ENCODE measurements at places on chromosomes 12 and 14. TPM values are rescaled to one million over a fixed set of nuclear protein-coding genes. Genes with fewer than 3 reads are reported as not detected.

DNA sequence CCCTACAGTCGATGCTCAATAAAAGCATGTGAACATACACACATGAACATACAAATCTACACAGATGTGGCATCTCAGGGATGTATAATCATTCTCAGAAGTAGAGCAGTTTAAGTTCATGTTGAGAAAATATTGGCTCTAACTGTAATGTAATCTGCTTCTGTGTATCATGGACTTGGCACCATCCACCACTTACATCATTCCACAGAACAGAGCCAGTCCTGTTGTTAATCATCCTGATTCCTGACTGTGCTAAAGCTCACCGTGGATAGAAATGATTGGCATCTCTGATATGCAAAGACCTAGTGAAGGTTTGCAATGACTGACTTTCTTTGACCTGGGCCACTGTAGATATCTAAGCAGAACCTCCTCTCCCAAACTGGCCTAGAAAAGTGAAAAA lies 1141.3 kb downstream of the BCL11B start:
- DNase-seq: no peak

- DNase-seq: peak; percentile 21
These were observed 90.6 kb upstream of the PWP1 start for GRCh38 chr12:107594995-107595394.

DNA sequence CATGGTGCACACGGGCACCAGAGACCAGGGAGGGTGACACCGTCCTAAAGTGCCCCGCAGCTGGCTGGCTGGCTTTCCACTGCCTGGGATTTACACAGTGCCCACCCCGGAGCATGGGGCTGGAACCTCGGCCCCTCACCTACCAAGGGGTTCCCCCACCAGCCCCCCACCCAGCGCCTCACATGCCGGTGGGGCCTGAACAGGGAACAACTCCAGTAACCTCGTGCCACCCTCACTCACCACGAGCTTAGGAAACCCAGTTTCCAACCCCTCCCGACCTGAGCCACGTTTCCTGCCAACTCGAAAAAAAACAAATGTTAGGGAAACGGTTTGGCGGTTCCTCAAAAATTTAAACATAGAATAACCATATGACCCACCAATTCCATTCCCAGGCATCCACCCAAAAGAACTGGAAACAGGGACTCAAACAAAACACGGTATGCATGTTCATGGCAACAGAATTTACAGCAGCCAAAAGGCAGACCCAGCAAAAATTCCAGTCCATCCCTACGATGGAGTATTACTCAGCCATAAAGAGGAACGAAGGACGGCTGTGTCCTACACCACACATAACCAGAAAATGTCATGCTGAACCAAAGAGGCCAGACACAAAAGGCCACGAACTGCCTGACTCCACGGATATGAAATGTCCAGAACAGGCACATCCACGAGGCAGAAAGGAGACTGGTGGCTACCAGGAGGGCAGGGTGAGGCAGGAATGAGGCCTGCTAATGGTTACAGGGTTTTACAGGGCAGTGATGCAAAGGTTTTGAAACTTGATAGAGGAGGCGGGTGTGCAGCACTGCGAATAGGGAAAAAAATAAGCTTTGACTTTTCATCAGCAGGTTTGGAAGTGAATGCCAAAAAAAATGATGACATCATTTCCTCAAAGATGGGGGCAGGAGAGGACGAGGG lies 68.9 kb downstream of the NCOR2 start:
- no peak for DNase-seq

The FGF23 gene
- not detected for total RNA-seq

The CMKLR1 gene
- total RNA-seq: not detected

GRCh38 chr14:24438223-24439097 lies 4.1 kb downstream of the SDR39U1 start:
- no peak for DNase-seq

DNA sequence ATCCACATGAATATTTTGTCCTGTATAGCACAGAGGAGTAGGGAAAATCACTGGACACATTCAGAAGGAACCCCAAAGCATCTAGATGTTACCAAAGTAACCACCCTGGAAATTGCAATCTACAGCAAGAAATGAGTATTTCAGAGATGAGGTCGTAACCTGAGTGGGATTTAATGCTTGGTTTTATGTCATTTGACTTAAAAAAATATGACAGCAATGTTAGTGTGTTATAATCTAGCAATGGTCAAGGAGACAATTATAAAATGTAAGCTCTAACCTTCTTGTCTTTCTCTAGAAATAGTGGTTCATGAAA lies 256.6 kb downstream of the NAV3 start:
- no peak for DNase-seq

The SYNE3 gene
- total RNA-seq: 0.14 TPM

The PCED1B gene
- total RNA-seq: 0.52 TPM

- no peak for DNase-seq
These were observed 9.2 kb upstream of the MMP17 start for GRCh38 chr12:131818821-131819585.

- no peak for DNase-seq
These were observed 3.6 kb downstream of the NXPH4 start for GRCh38 chr12:57219993-57220754.

The RASAL1 gene
- not detected for total RNA-seq

DNA sequence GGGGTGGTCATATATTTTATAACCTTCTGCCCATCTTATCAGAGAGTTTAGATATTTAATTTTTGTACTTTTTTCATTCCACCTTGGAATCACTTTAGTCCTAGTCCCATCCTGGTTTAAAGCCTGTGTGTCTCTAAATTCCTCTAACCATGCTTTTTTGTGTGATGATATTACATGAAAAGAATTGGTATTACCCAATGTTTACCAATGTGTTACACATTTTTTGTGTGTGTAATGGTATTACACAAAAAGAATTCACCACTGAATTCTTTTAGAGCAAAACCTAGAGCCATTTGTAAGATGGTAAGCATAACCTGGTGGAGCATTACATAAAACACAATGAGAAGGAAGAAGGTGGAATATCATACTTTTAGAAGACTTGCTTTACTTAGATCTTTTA lies 77.5 kb downstream of the FAR2 start:
- no peak for DNase-seq

The CLEC12A gene
- total RNA-seq: not detected

DNA sequence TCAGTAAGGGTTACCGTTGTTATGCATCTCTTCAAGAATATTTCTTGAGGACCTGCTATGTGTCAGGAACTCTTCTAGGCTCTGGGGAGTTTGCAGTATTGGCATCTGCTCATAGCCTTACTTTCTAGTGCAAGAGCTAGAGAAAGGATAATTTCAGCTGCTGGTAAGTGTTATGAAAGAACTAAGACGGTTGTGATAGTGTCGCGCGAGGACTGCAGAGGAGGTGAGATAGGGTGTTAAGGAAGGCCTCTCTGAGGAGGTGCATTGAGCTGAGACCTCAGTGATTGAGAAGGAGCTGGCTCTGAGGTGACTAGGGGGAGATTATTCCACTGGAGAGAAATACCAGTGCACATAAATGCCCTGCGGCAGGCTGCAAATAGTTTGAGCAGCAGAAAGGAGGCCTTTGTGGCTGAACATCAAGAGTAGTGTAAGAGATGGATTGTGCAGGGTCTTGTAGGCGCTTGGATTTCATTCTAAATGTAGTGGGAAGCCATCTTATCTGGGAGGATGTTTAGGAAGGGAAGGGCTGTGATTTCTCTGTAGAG lies 824 bp downstream of the DDX55 start:
- no peak for DNase-seq

- no peak for DNase-seq
These were observed 30.9 kb downstream of the SYNDIG1L start for GRCh38 chr14:74395094-74395493.

- DNase-seq: no peak
These were observed 828 bp downstream of the MMAB start for GRCh38 chr12:109572506-109572845.

DNA sequence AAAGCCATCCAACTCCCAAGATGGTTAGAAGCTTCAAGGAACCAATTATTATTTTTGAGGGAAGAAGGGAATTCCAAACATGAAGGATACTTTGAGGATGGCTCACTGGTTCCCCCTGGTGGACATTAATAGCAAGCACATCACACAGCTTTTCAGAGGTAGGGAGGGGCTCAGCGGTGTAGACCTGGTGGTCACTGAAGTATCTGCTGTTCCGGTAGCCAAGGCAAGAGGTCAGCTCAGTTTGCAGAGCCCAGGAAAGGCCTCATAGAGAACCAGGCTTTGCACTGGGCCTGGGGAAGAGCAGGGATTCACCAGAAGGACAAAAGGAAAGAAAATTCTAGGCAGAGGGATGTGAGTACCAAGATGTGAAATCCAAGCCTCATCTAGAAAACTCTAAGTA lies 118.7 kb downstream of the KSR2 start:
- DNase-seq: peak; percentile 43

DNA sequence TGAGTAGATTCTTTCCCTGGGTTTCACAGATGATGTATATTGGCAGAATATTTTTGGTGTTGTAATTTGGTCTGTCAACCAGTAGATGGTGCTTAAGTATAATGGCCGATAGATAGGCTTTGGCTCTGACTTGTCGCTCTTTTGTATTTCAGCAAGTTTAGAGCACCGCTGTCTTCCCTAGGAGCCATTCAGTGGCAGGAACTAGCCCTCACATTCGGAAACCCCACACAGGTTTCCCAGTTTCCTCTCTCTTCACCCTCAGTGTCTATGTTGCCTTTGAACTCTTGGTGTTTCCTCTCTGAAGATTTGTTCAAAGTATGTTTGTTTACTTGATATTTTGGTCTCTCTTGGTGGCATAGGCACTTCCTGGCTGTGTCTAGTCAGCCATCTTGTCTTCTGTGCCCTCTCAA lies 102.2 kb downstream of the GPHN start:
- DNase-seq: no peak

- DNase-seq: no peak
These were observed 95.3 kb upstream of the MED13L start for GRCh38 chr12:116372815-116373214.

- DNase-seq: peak; percentile 91
These were observed 52.1 kb downstream of the DAD1 start for GRCh38 chr14:22536853-22537338.

The DAO gene
- not detected for total RNA-seq

DNA sequence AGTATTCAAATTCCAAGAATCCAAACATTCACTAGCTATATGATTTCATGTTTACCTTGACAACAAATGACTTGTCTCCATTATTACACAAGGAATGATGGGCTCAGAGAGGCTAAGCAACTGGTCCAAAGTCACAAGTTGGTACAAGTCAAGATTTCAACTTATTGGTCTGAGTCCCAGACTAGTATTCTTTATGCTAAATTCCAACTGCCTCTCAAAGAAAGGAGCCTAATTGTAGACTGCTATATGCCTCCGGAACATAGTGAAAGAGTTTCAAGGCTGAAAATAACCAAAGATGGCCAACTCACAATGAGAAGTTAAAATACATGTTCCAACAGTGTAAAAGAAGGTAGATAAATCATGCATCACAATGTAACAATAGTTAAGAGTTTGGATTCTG lies 7.5 kb downstream of the BTG1 start:
- no peak for DNase-seq

GRCh38 chr14:74942181-74942580 lies 13.2 kb downstream of the PGF start:
- no peak for DNase-seq

- DNase-seq: peak; percentile 53
These were observed 141.6 kb upstream of the CPSF6 start for GRCh38 chr12:69097619-69098368.

- no peak for DNase-seq
These were observed 2.7 kb downstream of the BTBD7 start for GRCh38 chr14:93329965-93330608.

DNA sequence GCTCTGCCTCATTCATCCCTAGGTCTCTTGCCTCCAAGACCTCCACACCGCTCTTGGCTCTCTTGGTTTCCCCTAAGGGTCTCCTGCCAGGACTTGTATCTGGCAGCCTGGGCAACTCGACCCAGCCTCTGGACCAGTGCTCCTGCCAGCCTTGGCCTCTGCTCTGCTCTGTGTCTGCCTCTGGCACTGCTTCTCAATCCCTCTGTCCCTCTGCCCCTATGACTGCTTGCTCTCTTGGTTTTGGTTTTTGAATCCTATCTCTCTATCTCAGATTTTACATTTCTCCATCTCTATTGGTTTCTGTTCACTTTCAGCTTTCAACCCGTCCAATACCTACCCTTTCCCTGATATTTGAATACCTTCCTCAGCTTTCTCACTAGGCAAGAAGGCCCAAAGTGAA lies 6.3 kb downstream of the ITGA5 start:
- no peak for DNase-seq

DNA sequence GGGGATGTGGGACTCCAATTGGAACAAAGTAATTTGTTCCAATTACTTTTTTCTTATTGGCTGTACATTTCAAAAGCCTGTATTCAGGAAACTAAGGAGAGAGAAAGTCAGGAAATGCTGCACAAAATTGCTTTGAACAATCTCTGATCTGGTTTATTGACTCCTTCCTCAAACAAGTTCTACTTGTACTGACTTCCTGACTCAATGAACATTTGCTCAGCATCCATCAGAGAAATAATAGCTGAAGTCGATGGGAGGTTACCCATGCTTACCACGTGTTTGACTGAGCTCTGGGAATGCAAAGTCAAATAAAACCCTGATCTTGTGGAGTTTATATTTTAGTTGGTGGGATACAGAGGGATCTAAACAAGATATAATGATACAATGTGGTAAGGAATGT lies 15.4 kb upstream of the C12orf75 start:
- DNase-seq: no peak

GRCh38 chr12:89752341-89752740 lies 43.7 kb upstream of the ATP2B1 start:
- DNase-seq: no peak

DNA sequence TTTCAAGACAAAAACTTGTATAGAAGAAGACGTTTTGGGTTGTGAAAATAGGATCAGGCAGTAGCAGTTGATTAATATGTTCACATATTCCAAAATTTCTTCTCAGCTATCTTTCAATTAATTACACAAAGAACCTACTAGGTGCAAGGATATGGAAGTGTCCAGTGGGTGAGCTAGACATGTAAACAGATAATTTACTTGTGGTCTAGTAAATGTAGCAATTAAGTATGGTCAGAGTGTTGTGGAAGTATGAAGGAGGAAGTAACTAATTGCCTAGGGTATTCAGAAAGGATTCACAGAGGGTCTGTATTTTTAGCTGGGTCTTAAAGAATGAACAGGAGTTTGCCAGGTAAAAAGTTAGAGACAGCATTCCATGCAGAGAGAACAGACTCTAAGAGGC lies 5.9 kb downstream of the GOLGA5 start:
- no peak for DNase-seq

The FAM186B gene
- 0.05 TPM for total RNA-seq

DNA sequence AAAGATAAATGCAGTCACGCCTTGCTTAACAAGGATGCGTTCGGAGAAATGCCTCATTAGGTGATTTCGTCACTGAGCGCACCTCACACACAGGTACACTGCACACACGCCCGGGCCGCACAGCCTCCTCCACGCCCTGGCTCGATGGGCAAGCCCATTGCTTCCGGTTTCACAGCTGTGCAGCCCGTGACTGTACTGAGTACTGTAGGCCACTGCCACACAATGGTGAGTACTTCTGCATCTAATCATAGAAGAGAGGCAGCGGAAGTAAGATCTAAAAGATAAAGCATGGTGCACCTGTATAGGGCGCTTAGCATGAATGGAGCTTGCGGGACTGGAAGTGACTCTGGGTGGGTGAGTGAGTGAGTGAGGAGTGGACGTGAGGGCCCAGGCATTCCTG lies 4.3 kb downstream of the RIMBP2 start:
- DNase-seq: no peak

The FOXA1 gene
- total RNA-seq: 1.4 TPM

GRCh38 chr12:130537051-130537450 lies 179.0 kb downstream of the RIMBP2 start:
- no peak for DNase-seq
